ENCODE measurements at places on chromosomes 11 and 22. TPM values are rescaled to one million over a fixed set of nuclear protein-coding genes. Genes with fewer than 3 reads are reported as not detected.

PARVG gene
- 57.4 TPM for total RNA-seq

LAYN gene
- total RNA-seq: 0.85 TPM

CCDC73 gene
- not detected for total RNA-seq

DNA sequence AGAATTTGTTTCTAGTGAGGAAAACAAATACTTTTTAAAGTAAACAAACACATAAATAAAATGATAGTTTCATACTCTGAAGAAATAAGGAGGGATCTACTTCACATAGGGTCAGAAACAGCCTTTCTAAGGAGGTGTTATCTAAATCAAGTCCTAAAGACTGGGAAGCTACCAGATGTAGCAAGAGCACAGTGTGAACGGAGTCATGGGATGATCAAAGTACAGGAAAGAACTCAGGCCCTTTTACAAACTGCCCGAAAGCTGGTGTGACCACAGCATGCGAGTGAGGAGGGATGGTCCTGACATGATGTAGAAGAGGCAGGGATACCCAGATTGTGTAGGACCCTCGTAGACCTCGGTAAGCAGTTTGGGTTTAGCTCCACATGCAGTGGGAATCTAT is 102.8 kb downstream of the ARHGAP32 start:
- H3K4me1 ChIP-seq: no peaks in the 10 kb centered on the region
- H3K36me3 ChIP-seq: no peaks in the 10 kb centered on the region
- H3K27ac ChIP-seq: no peak overlapping the region
- H3K4me3 ChIP-seq: no peak overlapping the region

GRCh38 chr11:97079244-97079643 is 689.4 kb downstream of the JRKL start:
- H3K36me3 ChIP-seq: no peaks in the 10 kb centered on the region
- H3K27ac ChIP-seq: no peak overlapping the region
- H3K27me3 ChIP-seq: no peaks in the 10 kb centered on the region
- no peak overlapping the region for H3K4me3 ChIP-seq
- DNase-seq: no peak

GRCh38 chr11:13942971-13943381 is 19.5 kb upstream of the SPON1 start:
- H3K4me3 ChIP-seq: no peak overlapping the region
- peaks cover 47% of the 10 kb centered on the region for H3K4me1 ChIP-seq
- no peak for DNase-seq
- no peaks in the 10 kb centered on the region for H3K27me3 ChIP-seq
- H3K36me3 ChIP-seq: no peaks in the 10 kb centered on the region

DNA sequence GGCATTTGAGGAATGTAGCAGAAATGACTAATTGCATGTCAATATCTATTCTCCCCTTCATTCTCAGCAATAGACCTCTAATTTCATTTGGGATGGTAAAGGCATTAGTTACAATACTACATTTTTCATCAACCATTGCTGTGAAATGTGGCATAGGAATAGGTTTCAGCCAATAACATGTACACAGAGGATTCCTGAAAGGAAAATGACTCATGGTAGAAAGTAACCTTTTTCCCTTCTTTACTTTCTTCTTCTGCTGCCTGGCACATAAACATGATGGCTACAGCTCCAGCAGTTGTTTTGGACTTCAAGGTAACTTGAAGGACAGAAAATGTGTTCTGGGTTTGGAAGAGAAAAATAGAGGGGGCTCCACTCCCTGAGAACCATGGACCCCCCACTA is 231.8 kb upstream of the CTSC start:
- H3K27ac ChIP-seq: no peak overlapping the region
- no peaks in the 10 kb centered on the region for H3K27me3 ChIP-seq
- no peak overlapping the region for H3K4me3 ChIP-seq
- no peaks in the 10 kb centered on the region for H3K4me1 ChIP-seq

DNA sequence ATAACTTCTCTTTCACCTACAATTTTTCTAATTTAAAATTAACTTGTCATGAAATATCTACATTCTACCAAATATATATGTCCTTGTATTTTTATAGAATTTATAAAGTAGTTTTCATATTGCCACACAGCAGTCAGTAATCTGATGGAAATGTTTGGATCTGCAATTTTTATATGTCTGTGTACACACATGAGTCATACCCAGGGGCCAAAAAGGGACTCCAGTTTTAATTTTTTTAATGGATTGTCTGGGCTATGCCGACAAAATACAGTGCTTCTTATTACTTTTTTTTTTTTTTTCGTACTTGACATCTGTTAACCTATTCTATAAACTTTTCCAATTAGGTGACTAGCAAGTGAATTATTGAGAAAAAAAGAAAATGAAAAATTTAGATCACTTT is 6.3 kb downstream of the GUCY1A2 start:
- no peak for DNase-seq
- H3K27me3 ChIP-seq: no peaks in the 10 kb centered on the region
- no peaks in the 10 kb centered on the region for H3K36me3 ChIP-seq

DNA sequence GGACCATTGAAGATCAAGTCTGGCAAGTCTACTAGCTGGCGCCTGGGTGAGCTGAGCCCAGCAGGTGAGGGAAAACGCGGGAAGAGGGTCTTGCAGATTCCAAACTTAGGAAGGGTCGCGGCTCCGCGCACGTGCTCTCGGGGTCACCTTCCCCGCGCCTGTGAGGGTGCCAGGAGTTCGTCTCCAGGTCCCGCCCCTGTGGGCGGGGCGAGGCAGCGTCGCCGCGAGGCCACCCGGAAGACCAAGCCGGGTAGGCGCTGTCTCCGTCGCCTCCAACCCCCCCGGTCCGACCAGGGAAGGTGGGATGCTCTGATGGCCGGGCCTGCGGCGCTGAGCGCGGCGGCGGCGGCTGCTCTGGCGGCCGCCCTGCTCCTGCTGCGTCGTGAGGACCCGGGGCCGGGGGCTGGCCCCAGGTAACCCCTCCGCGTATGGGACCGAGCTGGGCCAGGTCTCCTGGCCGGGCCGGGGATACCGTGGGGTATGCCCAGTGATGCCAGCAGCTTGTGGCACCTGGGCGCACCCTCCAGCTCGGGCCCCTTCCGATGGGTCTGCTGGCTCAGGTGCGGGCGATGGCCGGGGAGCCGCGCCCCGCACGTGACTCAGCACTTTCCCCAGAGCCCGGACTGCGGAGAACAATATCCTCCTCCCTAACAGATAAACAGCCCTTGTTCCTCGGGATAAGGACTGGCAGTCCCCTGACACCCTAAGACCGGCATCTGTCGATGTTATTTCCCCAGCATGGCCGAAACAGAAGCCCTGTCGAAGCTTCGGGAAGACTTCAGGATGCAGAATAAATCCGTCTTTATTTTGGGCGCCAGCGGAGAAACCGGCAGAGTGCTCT is at the start of gene HTATIP2:
HTATIP2 (plus strand) TSS at position 215 of the 841 bp plus-strand sequence; CDS start at position 739, 524 bp downstream.
- H3K36me3 ChIP-seq: no peaks in the 10 kb centered on the region
- H3K4me1 ChIP-seq: peaks cover 45% of the 10 kb centered on the region
- no peaks in the 10 kb centered on the region for H3K27me3 ChIP-seq
- peak within 1 kb of the TSS; percentile 78 for H3K4me3 ChIP-seq
- DNase-seq: peak; percentile 87

GRCh38 chr11:18392434-18393321 is 1.7 kb upstream of the LDHA start:
- peaks cover 17% of the 10 kb centered on the region for H3K4me1 ChIP-seq
- no peak overlapping the region for H3K4me3 ChIP-seq
- H3K27ac ChIP-seq: peak overlapping the region; percentile 1
- no peak for DNase-seq
- H3K27me3 ChIP-seq: no peaks in the 10 kb centered on the region
- peaks cover 10% of the 10 kb centered on the region for H3K36me3 ChIP-seq

DNA sequence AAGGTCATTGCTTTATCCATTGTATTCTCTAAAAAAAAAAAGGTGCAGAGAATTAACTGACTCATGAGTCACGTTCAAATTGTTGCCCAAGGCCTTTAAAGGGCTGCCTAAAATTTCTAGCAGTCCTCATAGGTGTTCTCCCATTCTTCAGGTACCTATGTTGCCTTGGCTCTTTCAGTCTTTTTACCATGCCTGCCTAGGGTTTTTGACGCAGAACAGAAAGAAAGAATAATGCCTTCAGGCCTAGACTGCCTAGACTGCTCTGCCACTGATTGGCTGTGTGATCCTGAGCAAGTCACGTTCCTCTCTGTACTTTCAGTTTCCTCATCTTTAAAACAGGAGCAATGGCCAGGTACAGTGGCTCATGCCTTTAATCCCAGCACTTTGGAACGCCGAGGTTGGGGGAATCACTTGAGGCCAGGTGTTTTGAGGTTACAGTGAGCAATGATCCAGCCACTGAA is 21.5 kb downstream of the CTSC start:
- DNase-seq: no peak
- no peaks in the 10 kb centered on the region for H3K36me3 ChIP-seq
- no peak overlapping the region for H3K4me3 ChIP-seq
- no peaks in the 10 kb centered on the region for H3K4me1 ChIP-seq
- no peaks in the 10 kb centered on the region for H3K27me3 ChIP-seq

DNA sequence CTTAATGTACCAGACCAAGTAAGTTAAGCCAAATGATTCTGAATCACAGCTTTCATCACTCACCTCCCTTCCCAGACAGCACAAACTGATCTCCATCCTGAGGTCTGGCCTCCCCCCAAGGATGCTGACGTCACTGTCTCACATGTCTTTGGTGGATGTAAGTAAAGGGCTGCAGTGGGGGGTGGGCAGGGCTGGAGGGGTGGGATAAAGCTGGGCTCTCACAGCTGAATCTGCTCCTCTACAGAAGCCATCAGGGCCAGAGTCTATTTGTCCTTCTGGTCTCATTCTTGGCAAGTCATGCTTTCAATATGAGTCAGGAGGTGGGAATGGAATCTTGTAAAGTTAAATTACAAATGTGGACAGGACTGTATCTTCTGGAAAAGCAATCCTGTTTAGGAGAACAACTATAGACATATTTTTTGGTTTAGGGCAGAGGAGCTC is 32.7 kb downstream of the P4HA3 start:
- no peaks in the 10 kb centered on the region for H3K36me3 ChIP-seq
- no peak overlapping the region for H3K4me3 ChIP-seq
- H3K27ac ChIP-seq: no peak overlapping the region

GRCh38 chr22:33535937-33536875 is 384.1 kb downstream of the LARGE1 start:
- no peak overlapping the region for H3K27ac ChIP-seq
- no peaks in the 10 kb centered on the region for H3K36me3 ChIP-seq
- no peak for DNase-seq

DNA sequence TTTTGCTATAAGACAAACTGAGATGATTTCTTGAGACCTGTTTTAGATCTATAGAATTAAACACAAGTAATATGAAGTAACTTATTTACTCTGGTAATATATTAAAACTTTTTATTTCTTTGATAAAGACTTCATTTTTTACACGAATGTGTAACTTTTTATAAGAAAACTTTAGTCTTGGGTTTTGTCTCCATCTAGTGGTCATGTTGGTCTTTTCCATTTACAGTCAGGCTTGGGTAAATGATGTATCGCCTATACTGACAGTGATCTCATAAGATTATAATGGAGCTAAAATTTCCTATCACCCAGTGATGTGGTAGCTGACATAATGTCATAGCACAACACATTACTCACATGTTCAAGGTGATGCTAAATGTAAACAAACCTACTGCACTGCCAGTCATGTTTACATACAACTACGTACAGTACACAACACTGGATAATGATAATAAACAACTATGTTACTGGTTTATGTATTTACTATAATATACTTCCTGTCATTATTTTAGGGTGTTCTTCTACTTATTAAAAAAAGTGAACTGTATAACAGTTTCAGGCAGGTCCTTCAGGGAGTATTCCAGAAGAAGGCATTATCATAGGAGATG is 7.5 kb upstream of the C11orf97 start:
- no peak overlapping the region for H3K27ac ChIP-seq
- DNase-seq: no peak
- H3K4me3 ChIP-seq: no peak overlapping the region
- no peaks in the 10 kb centered on the region for H3K36me3 ChIP-seq
- H3K4me1 ChIP-seq: no peaks in the 10 kb centered on the region

- H3K27me3 ChIP-seq: no peaks in the 10 kb centered on the region
- DNase-seq: no peak
- no peak overlapping the region for H3K27ac ChIP-seq
These were observed 321.8 kb downstream of the TBC1D22A start for GRCh38 chr22:47084226-47084625.

DNA sequence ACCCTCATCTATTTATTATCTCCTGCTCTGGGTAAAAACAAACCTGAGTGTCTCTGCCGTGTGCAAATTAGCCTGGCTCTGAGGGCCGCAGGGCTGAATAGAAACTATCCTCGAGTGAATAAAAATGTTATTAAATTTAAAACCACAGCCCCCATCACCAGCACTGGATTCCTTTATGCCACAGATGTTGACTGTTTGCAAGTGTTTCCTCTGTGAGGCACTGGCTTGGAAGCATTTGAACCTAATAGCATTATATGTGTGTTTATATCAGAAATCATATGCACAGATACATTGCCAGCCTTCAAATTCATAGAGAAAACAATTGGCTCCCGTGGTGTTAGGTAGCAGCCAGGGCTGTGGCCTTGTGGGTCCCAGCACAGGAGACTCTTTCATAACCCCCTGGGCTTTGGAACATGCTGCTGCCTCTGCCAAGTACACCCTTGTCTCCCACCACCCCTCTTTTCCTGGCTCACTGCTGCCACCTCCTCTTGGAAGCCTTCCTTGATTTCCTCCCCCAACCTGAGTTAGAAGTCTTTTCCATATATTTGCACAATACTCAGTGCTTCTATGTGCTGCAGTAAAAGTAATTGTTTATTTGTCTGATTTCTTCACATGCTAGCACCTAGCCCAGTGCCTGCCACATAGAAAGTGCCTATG is 294.4 kb downstream of the DDX10 start:
- no peaks in the 10 kb centered on the region for H3K4me1 ChIP-seq
- H3K4me3 ChIP-seq: no peak overlapping the region
- DNase-seq: no peak
- no peak overlapping the region for H3K27ac ChIP-seq

- H3K27ac ChIP-seq: no peak overlapping the region
- DNase-seq: no peak
- H3K27me3 ChIP-seq: no peaks in the 10 kb centered on the region
- no peaks in the 10 kb centered on the region for H3K36me3 ChIP-seq
- no peak overlapping the region for H3K4me3 ChIP-seq
These were observed 838.7 kb upstream of the API5 start for GRCh38 chr11:42473106-42473505.

GRCh38 chr11:92104349-92104748 is 120.3 kb upstream of the FAT3 start:
- H3K4me3 ChIP-seq: no peak overlapping the region
- no peaks in the 10 kb centered on the region for H3K4me1 ChIP-seq
- no peak for DNase-seq
- H3K27ac ChIP-seq: no peak overlapping the region

DNA sequence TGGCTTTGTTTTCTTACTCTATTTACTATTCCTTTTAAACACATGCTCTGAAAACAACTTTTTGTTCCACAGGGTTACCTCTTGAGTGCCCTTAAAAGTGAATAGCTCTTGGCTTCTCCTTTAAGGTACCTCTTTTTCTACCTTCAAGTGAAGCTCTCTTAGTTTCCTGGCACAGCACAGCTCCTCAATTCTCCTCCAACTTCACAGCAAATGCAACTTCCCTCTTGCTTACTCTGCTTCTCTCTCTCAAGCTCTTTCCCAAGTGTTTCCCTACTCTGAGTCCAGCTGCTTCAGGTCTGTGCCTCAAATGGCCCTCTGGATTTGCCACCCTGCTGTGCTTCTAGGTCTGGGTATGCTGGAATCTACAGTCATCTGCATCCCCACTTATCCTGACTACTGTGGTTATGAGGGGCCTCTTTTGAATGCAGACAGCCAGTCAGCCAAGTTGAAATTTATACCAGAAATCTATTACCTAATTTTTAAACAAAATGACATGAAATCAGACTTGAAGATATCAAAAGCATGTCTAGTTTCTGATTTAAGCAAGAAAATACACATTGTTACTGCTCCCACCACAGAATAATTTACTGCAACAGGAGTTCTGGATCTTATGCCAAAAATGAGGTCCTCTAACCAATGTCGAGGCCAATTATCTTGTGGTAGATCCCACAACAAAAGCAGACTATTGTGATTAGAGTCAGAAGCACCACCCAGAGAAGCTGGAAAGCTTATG is 371.1 kb downstream of the SOX6 start:
- H3K27ac ChIP-seq: no peak overlapping the region
- H3K4me1 ChIP-seq: no peaks in the 10 kb centered on the region

Measured in CD8-positive, alpha-beta memory T cell (primary cell).